CD4-positive, alpha-beta T cell treated with Interleukin-4 for 1 hour (primary cell): ENCODE measurements at places on chromosomes 6 and 20.

DNA sequence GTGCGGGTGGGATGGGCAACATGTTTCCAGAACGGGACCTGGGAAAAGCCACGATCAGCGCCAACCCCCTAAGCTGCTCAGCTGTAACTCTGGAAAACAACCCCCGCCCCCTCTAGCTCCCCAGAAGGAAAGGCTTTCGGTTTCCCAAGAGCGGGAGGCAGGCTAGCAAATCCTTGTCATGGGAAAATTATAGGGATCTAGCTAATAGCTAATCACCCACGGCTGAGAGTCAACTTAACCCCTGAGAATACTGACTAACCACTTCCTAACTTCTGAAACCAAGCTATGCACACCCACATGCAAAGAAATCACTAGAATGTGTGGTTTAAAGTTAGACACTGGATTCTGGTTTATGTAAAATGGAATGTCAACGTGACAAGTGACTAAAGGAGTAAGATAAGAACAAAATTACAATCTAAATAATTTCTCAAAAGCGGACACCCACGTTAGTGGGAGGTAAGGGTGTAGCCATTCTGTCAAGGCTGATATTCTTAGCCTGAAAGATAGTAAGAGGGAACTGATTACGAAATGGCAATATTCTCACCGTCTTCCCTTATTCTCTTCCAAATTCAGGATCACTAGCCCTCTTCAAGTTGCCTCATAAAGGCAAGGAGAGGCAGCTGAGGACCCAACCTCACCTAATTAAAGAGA, 20.1 kb downstream of the JAG1 start:
- no peak for DNase-seq

DNA sequence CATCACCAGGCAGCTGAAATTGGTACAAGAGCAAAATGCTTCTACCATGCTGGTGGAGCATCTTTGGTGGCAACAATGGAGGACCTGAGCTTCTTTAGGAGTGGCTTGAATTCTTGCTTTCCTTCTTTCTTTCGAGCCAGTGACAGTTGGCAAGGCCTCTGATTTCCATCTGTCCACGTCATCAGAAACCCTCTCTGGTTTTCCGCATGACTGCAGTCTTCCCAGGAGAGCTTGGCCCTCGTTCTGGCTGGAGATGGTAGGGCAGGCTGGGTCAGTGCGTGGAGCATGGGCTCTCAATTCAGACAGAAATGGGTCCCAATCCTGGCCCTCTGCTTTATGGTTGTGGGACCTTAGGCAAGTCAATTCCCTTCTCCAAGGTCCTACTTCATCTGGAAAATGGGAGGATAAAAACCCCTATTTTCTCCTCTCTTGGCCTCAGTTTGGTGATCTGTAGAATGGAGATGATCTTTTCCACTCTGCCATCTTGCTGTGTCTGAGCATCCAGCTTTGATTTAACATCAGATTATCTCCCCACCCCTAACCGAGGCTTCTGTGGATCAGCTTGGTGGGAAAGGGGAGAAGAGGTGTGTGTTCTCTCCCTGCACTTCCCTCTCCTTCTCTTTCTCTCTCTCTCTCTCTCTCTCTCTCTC, 3.6 kb upstream of the BPIFB1 start:
- DNase-seq, result no peak

- DNase-seq, result no peak
These were observed 76.0 kb downstream of the ANKRD6 start for GRCh38 chr6:89508755-89509563.

- no peak for DNase-seq
These were observed 81.3 kb upstream of the SPTLC3 start for GRCh38 chr20:12927489-12927888.

DNA sequence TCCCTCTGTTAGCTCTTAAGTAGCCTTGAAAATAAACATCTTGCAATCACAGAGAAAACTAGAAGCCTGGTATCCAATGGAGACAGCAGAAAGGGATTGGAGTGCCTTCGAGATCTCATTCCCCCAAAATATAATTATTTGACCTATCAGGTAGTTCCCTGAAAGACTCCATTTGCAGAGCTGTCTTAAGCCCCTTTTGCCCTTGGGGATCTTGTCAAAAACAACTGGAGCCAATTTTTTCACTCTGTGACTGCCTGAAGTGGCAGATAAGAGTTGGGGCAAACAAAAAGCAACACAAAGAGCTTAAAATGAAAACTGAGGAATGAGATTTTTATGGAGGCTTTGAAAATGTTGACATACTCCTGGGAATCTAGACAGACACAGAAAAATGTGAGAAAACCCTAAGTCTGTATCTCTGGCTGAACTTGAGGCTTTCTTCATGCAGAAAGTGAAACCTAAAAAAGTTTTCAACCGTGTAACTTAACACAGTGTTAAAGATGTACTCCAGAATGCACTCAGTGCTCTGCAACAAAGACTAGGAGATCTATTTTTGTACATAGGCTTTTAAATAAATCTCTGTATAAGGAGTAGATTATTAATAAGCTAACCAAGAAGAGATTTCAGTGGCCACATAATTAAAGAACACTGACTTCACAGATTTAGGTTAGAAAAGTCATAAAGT, 971.1 kb upstream of the MAN1A1 start:
- no peak for DNase-seq

DNA sequence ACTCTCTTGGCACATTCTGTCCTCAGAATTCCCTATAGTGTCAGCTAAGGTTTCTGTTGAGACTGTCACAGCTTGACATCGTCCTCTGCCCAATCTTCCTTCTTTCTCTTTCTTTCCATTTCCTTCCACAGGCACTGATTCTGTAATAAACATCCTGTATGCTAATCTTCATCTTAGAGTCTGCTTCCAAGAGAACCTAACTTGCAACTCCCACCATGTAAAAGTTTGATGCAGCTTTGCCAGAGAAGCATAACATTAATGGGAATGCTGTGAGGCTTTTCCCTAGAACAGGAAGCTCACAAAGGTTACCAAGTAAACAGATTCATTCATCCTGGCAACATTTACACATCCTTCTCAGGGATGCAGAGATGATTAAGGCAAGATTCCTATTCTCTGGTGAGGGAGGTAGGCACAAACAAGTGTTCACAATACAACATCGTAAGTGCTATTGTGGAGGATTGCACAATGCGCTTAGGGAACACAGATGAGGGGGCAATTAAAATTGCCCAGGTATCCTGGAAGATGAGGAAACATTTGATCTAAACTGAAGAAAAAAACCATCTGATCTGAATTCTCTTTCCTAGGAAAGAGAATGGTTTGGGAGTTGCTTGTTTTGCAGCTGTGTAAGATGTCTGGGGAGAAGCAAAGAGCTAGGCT, 74.7 kb downstream of the GRM1 start:
- no peak for DNase-seq

GRCh38 chr6:27957516-27957915, 475 bp downstream of the OR2B6 start:
- no peak for DNase-seq

DNA sequence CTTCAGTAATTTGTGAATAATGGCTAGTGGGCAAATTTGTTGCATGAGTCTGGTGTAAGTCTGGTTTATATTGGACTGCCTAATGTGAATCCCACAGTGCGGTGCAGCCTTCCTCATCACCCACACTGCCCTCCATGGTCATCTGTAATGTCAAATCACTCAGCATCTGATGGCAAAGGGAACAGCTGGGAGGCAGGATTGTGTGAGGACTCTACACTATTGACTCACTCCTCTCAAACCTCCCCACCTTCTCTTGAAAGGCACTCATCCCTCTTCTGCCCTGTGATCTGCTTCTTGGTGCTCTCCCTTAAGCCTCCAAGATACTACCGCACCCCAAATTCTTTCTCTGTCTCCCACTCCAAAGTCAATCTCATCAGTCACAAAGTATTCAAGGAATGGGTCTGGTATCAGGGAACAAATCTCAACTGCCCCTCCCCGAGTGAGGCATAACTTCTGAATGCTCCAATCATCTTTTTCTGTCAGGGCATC, 146.0 kb upstream of the BEND6 start:
- no peak for DNase-seq
